ENCODE measurements at places on chromosomes 12 and 14.

DNA sequence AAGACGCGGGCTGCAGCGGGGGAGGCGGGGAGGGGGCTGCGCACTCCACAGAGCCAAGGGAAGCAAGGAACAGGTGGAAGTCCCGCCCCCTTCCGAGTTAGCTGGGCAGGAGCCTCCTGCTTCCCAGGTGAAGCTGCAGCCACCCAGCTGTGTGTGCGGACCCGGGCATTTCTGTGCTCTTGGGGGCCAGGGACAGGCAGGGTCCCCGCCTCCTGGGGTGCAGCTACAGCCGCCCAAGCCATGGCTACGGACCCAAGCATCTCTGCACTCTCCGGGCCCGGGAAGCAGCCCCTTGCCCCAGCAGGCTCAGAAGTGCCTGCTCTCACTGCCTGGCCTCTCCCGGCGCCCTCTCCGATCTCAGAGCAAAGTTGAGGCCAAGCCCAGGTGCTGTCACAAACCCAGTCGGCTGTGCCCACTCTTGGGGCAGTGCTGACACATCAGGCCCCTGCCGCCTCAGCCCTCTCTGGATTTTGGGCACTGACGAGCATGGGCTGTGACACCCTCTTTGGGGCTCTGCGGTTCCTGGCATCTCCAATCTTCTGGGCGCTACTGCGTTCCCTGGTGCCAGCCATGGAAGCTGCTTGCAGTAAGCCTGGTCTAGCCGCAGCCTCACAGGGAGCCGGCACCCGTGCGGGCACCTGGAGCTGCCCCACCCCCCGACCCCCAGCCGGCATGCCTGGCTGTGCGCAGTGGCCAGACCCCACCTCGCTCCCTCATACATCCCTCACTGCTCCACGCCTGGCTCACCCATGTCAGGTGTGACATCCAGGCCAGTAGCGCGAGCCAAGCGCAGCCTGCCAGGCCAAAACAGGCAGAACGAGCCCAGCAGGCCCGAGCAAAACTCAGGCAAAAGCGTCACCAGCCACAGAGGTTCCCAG, 8.5 kb upstream of the MGAT4C start:
- no peak for DNase-seq

GRCh38 chr12:16348435-16349130, 1.1 kb downstream of the MGST1 start:
- peak; percentile 18 for DNase-seq

- no peak for DNase-seq
These were observed 7.7 kb upstream of the TMEM132D start for GRCh38 chr12:129911428-129912049.

GRCh38 chr12:23752245-23752644, 197.2 kb downstream of the SOX5 start:
- no peak for DNase-seq

- DNase-seq = no peak
These were observed 1.3 kb downstream of the CLEC1A start for GRCh38 chr12:10097521-10097920.

GRCh38 chr14:69484444-69485314, at the start of gene PLEKHD1:
TSS of gene PLEKHD1 (plus strand) at chr14:69484728. CDS start at chr14:69484966, 238 bp downstream.
- DNase-seq = no peak

- peak; percentile 90 for DNase-seq
These were observed 29.8 kb downstream of the GPRC5D start for GRCh38 chr12:12922191-12922616.

DNA sequence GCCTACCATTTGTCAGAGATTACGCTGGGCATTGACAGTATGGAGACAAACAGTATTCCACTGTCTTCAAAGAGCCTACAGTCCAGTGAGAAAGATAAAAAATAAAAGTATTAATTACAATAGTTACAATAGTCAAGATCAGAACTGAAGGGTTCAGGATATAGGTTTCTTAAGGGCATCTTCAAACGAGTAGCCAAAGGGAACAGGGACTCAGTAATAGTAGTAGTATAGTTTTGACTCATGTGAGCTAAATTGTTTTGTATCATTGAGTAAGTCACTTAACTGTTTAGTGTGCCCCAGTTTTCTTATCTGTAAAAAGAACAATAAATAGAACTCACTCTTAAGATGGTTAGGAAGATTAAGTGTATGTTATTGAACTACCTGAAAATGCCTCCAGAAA, 123.6 kb downstream of the METTL25 start:
- DNase-seq = no peak

- DNase-seq = no peak
These were observed 76.3 kb downstream of the MYRFL start for GRCh38 chr12:69901221-69901905.

DNA sequence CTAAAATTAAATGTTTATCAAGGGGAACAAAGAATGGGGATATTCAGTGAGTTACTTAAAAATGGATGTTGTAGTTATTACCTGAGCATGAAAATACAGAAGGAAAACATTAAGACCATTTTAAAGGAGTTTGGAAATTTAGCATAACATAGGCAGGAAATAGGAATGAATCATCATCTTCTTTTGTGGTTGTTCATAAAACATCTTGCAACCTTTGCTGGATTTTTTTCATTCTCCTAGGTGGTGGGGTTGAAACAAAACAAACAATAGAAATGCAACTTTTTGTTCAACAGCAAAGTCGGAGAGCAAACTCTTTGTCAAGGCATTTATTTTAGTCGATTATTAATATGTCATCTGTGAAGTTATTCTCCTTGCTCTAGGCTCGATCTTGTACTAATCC, 275.1 kb downstream of the IPO8 start:
- DNase-seq = peak; percentile 69

DNA sequence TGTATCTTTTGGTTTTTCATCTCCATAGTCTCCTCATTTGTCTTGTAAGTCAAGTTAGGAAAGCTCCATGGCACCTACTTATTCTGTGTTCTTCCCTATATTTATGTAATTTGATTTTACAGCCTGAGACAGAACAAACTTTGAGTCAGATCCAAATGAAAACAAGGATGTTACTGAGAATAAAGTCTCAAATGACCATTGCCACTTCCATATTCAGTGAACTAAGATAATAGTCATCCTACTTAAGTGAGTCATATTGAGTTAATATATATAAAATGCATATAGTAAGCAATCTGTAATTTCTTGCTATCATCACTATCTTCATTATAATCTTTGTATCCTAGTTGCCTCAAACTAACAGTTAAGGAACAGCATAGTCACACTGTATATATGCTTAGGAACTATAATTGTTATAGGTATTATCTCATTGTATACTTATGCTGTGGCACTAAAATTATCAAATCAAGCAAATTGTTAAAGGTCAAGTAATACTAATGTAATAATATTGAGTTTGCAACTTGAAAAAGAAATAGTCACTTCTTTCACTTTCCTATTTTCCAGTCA, 30.8 kb downstream of the TMTC3 start:
- peak; percentile 55 for DNase-seq

- DNase-seq = no peak
These were observed 208.1 kb downstream of the PHLDA1 start for GRCh38 chr12:75823475-75823874.

- DNase-seq = no peak
These were observed 13.4 kb downstream of the AGAP2 start for GRCh38 chr12:57724936-57725740.

- DNase-seq = no peak
These were observed 31.7 kb downstream of the ANO6 start for GRCh38 chr12:45247589-45247988.

GRCh38 chr12:14260011-14260993, 105.2 kb upstream of the ATF7IP start:
- peak; percentile 92 for DNase-seq

DNA sequence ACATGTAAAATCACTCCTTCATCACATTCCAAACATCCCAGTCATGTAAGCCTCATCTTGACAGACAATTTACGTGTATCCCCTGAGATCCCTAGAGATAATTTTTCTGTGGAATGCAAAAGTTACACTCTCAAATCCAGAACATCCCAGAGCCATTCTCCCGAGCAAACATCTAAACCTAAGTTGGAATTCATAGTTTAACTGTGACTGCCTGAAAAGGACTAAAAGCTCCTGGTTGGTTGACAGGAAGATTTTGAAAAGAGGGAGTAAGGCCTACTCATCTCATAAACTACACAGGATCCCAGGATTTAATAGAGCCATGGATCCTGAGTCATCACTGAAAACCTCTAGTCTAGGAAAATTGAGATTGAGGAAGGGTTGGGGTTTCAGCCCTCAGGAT, 123.6 kb downstream of the SCN8A start:
- DNase-seq = peak; percentile 73

- DNase-seq = no peak
These were observed 502.1 kb upstream of the FLRT2 start for GRCh38 chr14:85027681-85028370.

GRCh38 chr14:77041881-77042545, 13.5 kb upstream of the IRF2BPL start:
- DNase-seq = peak; percentile 94

DNA sequence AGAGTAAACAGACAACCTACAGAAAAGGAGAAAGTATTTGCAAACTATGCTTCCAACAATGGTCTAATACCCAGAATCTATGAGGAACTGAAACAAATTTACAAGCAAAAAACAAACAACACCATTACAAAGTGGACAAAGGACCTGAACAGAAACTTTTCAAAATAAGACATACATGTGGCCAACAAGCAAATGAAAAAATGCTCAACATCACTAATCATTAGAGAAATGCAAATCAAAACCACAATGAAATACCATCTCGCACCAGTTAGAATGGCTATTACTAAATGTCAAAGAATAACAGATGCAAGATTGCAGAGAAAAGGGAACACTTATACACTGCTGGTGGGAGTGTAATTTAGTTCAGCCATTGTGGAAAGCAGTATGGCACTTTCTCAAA, 125.8 kb downstream of the C12orf42 start:
- DNase-seq = no peak

- no peak for DNase-seq
These were observed 26.2 kb downstream of the MNAT1 start for GRCh38 chr14:60760644-60761364.

DNA sequence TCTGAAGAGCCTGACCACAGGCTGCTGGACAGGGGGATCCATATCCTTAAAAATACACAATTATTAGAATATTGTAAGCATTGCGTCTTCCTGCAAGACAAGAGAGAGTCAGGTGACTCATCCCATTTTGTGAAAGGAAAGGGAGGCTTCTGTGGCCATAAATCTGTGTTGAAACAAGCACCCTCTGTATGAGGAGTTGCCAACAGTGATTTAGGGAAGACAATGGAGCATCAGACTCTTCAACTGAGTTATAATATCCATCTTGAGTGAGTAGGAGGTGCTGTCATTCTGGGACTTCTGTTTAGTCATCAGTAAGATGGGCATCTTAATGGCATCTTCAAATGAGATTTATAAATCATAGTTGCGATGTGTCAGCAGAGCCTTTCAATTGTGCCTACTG, 554.5 kb downstream of the AACS start:
- DNase-seq = no peak

DNA sequence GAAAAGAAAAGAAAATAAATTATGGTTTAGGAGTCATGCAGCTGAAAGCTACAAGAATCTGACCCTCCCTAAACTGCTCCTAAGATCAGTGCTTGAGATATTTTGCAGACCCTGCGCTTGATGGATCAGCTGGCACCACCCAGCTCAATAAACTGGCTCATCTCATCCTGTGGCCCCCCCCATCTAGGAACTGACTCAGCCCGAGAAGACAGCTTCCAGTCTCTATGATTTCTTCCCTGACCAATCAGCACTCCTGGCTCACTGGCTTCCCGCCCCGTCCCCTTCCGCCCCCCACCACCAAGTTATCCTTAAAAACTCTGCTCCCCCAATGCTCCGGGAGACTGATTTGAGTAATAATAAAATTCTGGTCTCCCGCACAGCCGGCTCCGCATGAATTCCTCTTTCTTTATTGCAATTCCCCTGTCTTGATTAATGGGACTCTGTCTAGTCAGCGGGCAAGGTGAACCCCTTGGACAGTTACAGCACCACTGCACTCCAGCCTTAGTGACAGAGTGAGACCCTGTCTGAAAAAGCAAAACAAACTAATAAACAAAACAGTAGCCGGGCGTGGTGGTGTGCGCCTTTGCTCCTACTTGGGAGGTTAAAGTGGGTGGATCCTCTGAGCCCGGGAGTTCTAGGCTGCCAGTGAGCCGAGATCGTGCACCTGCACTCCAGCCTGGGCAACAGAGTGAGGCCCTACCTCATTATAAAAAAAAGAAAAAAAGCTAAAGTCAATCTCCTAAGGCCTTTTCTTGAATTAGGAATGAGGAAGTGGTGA, 24.5 kb upstream of the SPTLC2 start:
- no peak for DNase-seq

DNA sequence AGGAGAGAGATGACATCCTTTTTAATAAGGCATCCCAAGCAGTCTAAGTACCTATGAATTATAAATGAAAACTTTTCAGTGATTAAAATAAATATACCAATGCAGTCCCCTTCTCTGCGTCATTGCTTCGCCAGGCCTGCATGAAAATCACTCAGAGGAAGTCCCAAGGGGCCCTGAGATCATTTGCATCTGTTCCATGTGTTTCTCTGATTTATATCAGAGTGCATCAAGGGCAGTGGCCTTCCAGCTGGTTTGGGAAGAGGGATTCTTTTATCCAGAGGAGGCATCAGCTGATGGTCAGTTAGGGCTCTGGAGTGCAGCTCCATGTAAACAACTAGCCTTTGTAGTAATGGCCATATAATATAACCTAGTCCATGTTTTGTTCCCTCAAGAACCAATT, 210.1 kb downstream of the RGS6 start:
- DNase-seq = no peak

GRCh38 chr12:124769163-124769530, 94.5 kb downstream of the SCARB1 start:
- DNase-seq = peak; percentile 32

DNA sequence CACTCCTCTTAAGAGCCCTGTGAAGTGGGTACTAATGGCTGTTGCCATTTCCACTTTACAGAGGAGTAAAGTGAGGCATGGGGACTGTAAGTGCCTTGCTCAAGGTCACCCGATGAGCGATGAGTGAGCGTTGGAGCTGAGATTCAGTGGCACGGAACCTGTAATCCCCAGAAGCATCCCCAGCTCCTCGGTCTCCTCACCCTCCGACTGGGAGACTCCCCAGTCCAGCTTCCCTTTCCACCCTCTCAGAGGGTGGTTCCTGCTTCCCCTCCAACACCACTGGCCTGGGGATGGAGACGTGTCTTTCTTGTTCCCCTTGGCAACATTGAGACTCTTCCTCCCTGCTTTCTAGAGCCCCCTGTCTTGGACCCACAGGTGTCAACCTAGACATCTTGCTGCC, 32.6 kb downstream of the TMEM63C start:
- no peak for DNase-seq
